ENCODE measurements at places on chromosomes 1 and 21. TPM values are rescaled to one million over a fixed set of nuclear protein-coding genes. Genes with fewer than 3 reads are reported as not detected.

SHE gene
- 177 TPM for total RNA-seq

BACH1 gene
- 48.0 TPM for total RNA-seq

SYT2 gene
- not detected for total RNA-seq

NEXN gene
- 3.1 TPM for total RNA-seq

REN gene
- not detected for total RNA-seq

FAM72A gene
- 5.9 TPM for total RNA-seq

PLEKHG5 gene
- total RNA-seq = 50.9 TPM

EFNA1 gene
- total RNA-seq = 119 TPM

OR2L8 gene
- 0.17 TPM for total RNA-seq

ARHGEF16 gene
- 0.51 TPM for total RNA-seq

TBX19 gene
- 0.51 TPM for total RNA-seq

CSMD2 gene
- total RNA-seq = not detected

SPRR1B gene
- not detected for total RNA-seq

JAM2 gene
- 1.5 TPM for total RNA-seq

DPM3 gene
- 41.4 TPM for total RNA-seq

HMCN1 gene
- 8.3 TPM for total RNA-seq

RPRD2 gene
- total RNA-seq = 10.2 TPM

OLIG1 gene
- total RNA-seq = not detected

SHISA4 gene
- total RNA-seq = 15.7 TPM

LCE1D gene
- not detected for total RNA-seq

CSTB gene
- 8.5 TPM for total RNA-seq

ASB17 gene
- not detected for total RNA-seq

SELENBP1 gene
- 5.3 TPM for total RNA-seq

HUNK gene
- 0.05 TPM for total RNA-seq

DDR2 gene
- total RNA-seq = 11.1 TPM

SPATA46 gene
- not detected for total RNA-seq

MYOM3 gene
- not detected for total RNA-seq

TNFRSF18 gene
- total RNA-seq = not detected

NMNAT1 gene
- 16.7 TPM for total RNA-seq

CFAP126 gene
- total RNA-seq = not detected

CRNN gene
- total RNA-seq = not detected

CLCA1 gene
- total RNA-seq = not detected

CADM3 gene
- total RNA-seq = 0.09 TPM

NGF gene
- 0.34 TPM for total RNA-seq

CDC42 gene
- 772 TPM for total RNA-seq

LRRC71 gene
- 0.34 TPM for total RNA-seq

FALEC gene
- not detected for total RNA-seq

LINGO4 gene
- total RNA-seq = not detected

SPATA45 gene
- not detected for total RNA-seq

KRTAP19-3 gene
- not detected for total RNA-seq

APCS gene
- total RNA-seq = not detected

PPP1R8 gene
- 51.2 TPM for total RNA-seq

PPFIA4 gene
- total RNA-seq = 0.17 TPM

MATN1 gene
- total RNA-seq = 0.17 TPM

TMEM167B gene
- 23.9 TPM for total RNA-seq

FCRLA gene
- 0.17 TPM for total RNA-seq

S100A1 gene
- total RNA-seq = not detected

FCRL4 gene
- not detected for total RNA-seq

ADCY10 gene
- total RNA-seq = not detected

KRTAP6-1 gene
- not detected for total RNA-seq

PRRX1 gene
- 0.17 TPM for total RNA-seq

CEP85 gene
- total RNA-seq = 13.9 TPM

SRM gene
- total RNA-seq = 41.3 TPM
